ENCODE measurements at places on chromosomes 3 and 15.

GRCh38 chr3:127714125-127714571, 41.4 kb downstream of the ABTB1 start:
- no peak for DNase-seq

GRCh38 chr15:83546512-83546888, 99.4 kb downstream of the SH3GL3 start:
- DNase-seq: no peak

DNA sequence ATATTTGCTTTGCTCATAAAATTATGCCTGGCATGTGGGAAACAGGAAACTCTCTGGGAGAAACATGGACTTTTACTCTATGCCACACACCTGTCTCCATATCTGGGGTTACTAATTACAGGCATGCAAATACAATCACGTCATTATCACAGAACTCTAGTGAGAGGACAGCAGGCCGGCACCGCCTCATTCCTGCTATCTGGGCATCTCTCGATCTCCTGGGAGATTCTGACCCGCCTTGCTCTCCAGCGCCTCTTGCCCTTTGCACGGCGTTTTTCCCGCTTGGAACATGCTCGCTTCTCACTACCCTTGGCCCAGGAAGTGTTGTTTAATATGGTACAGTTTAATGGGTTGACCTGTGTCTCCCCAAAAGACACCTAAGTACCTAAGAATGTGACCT, 45.4 kb upstream of the PARL start:
- no peak for DNase-seq

DNA sequence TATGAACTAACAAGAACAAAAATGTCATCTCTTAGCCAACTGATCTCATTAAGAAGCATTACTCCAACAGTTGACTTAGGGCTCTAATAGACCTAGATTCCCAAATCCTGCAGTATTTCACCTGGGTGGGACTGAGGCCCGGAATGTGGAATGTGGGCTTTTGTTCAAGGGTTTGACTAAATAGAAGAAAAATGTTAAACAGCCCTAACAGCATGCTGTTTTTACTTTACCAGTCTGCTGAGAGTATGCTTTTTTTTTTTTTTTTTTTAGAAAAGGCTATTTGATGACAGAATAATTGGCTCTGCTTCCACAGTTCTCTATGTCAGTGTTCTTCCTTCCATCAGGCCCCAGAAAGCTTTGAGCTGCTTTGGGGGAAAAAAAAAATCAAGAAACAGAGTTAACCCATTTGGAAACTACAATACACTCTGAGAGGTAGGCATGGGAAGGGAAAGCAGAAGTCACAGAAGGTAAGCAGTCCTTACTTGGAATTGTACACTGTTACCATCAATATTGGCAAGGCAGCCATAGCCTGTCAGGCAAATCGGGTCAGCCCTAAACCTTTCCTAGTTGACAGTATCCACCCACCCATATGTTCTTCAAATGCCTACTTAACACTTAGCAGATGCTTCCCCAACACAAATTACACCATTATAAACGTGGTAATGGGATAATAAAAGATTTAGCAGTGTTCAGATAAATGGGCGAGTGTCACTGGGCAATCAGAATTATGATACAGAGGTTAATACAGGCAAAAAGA, 224.2 kb downstream of the CNTN3 start:
- DNase-seq: no peak

GRCh38 chr3:86645756-86646155, 345.2 kb downstream of the VGLL3 start:
- no peak for DNase-seq

- no peak for DNase-seq
These were observed 18.6 kb downstream of the RFTN1 start for GRCh38 chr3:16494814-16495431.

GRCh38 chr3:179473565-179473964, 22.3 kb upstream of the GNB4 start:
- no peak for DNase-seq

DNA sequence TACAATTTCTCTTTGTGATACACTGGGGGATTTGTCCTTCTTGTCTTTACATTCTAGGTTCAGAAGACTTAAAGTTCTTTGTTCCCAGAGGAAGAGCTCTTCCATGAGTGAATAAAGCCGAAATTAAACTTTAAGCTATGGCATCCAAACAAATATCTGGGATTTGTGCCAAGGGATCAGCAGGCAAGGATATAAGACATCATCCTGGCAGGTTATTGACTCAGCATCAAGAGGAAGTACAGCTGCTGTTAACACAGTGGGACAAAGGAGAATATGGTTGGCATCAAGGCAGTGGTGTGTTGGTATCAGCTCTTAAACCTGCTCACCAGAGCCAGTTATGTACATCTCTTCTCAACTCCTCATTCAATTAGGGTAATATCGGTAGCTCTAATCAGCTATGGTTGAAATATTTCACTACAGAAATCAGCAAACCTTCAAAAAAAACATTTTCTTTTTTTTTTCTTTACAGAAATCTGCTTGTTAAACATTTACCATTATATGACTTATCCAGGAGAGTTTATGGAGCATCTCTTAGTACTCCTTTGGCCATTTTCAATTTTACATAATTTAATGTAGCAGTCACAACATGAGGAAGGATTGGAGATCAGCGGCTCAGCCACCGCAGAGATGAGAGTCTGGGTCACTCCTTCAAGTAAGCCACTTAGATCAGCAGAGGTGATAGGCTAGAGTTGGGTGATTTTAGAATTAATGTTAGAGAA, 1198.6 kb upstream of the EPHA6 start:
- DNase-seq: no peak

DNA sequence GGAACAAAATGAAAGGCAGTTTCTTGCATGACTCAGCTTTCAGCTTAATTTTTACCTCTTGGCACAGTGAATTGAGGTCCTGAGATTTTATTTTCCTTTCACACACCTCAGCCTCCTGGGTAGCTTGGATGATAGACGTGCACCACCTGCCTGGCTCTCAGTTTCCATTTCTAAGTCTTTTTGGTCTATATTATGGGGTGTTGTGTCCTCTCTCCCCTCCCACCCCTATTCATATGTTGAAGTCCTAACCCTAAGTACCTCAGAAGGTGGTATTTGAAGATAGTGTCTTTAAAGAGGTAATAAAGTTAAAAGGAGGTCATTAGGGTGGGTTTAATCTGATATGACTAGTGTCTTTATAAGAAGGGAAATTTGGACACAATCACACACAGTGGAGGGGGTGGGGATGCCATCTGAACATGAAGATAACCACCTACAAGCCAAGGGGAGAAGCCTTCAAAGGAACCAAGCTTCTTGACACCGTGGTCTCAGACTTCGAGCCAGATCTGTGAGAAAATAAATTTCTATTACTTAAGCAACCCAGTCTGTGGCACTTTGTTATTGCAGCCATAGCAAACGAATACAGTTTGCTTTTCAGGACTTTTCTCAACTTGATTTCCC, 85.2 kb downstream of the STRIT1 start:
- DNase-seq: no peak

DNA sequence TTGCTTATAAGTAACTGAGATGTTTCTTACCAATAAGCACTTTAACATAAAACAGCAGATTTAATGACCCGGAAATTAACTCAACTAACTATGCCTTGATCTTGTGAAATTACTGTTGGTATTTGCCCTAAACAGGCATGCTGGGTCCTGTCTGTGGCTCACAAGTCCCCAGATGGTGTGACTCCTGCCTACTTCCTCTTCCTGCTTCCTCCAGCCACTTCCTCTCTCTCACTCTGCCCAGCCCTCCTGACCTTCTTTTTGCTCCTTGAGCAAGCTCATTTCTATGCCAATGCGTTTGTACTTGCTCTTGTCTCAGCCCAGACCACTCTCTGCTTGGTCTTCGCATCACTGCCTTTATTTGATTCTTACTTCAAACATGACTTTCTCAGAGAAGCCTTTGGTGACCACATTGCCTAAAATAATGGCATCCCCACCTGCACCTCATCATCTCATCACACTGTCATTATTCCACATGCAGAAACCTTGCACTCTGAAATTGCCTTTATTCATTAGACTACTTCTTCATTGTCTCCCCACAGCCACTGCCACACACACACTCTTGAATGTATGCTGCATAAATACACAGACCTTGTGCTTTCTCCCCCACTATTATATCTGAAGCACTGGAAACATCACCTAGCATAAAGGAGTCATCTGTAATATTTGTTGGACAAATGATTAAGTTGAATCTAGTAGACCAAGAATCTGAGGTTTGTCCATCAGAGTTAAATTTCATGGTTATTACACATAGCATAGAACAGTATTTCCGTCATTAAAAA, 256.3 kb upstream of the SEMA6D start:
- DNase-seq: no peak

- no peak for DNase-seq
These were observed 108.7 kb downstream of the ITPR1 start for GRCh38 chr3:4601892-4602291.

DNA sequence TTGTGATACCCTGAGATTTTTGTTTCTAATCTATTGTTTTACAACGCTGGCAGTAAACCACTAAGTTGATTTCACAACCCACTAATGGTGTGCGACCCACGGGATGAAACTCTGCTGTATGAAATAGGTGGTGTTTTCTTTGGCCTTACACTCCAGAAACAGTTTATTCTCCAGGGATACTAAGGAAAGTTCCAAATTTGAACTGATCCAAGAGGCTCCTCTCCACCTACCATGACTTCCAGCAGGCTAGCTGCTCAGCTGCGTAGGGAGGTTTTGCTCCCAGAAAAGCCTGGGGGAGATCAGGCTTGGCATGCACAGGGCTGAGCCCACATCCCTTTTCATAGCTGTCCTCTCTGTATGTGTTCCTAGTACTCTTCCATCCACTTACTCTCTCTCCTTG, 71.5 kb downstream of the FAM174B start:
- DNase-seq: no peak

DNA sequence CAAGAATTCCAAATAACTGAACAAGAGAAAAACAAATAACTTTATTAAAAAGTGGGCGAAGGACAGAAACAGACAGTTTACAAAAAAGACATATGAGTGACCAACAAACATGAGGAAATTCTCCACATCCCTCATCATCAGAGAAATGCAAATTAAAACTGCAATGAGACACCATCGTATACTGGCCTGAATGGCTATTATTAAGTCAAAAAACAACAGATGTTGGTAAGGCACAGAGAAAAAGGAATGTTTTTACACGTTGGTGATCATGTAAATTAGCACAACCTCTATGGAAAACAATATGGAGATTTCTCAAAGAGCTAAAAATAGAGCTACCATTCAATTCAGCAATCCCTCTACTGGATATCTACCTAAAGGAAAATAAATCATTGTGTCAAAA, 1260.4 kb upstream of the ALCAM start:
- DNase-seq: no peak

GRCh38 chr3:135412475-135412874, 553.1 kb upstream of the PPP2R3A start:
- DNase-seq: no peak

DNA sequence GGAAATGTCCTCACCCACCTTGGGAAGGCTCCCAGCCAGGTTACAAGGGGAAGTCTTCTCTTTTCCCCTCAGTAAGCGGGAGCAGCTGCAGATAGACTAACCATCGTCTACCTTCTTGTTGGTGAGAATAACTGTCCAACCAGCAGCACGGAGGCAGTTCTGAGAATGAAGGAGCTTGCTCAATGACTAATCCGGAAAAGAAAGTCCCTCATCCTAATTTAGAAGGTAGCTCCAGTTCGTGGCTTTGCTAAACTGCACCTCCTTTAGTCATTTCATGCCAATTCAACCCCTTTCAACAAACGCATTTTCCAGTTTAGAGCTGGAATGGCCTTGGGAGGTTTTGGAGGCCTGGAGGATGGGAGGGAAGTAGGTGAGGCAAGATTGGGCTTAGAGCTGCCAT, 527.4 kb upstream of the PROK2 start:
- DNase-seq: no peak

GRCh38 chr3:123884203-123884831, at the start of gene MYLK:
Gene MYLK (minus strand): TSS chr3:123884332. CDS start chr3:123793841, 90,491 bp downstream.
- peak; percentile 7 for DNase-seq

GRCh38 chr3:114155370-114155821, 23.5 kb downstream of the DRD3 start:
- DNase-seq: no peak

- no peak for DNase-seq
These were observed 82.1 kb downstream of the DLG1 start for GRCh38 chr3:197216169-197216860.

DNA sequence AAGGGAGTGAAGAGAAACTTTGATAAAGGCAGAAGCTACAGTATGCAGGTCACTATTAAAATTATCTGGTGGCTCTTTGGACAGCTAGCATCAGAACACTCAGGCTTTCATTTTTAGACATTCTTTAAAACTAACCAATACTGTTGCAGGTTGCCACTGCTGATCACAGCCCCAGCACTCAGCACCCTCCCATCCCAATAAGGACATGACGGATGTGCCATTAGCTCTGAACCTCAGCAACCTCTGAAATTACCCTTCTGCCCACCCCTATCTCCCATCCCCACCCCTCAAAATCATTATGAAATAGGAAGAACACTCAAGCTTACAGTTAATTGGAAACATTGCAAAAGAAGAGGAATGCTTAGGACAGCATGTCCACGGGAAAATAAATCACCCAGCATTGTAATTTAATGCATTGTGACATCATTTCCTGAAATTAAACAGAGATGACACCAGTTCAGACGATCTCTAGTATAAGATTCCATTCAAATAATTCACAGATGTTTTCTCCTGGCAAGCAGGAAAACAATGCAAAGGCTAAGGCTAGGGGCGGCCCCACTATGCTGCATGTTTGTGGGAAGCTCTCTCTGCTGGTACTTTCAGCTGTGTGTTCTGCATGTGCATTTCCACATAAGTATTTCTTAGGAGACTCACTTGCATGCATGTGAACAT, 71.6 kb downstream of the MEIS2 start:
- no peak for DNase-seq

DNA sequence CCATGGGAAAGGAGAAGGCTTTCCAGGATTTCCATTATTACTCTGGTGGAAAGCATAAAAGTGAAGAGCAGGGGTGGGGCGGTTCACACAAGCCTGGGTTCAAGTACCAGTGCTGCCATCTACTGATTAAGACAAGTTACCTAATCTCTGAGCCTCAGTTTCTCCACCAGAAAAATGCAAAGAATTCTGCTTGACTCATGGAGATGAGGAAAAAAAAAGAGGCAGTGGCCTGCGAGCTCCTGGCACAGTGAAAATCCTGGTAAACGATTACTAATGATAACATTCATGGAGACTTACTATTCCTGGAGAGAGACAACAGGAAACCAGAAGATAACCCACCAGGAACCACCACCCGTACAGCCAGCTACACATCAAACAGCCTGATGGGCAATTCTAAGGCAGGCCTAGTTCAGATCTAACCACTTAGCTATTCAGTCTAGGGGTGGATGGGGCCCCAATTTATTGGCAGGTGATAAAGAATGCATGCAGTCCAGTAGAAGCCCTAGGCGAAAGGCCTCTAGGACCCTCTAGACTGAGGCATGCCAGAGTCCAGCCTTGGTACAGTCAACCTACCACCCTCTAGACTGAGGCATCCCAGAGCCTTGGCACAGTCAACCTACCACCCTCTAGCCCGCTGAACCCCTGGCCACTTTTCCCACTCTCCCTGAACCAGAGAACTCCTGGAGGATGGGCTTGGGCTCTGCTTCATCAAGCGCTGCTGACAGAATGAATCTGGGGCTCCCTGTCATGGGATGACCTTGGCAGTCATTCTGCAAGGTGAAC, 2.5 kb downstream of the AMOTL2 start:
- DNase-seq: no peak

- no peak for DNase-seq
These were observed 12.4 kb upstream of the MAN2C1 start for GRCh38 chr15:75380773-75381172.

GRCh38 chr3:46349484-46350261, 4.2 kb upstream of the CCR2 start:
- DNase-seq: no peak
